ENCODE measurements at places on chromosomes 3 and 15.

- DNase-seq = peak; percentile 80
Measured at GRCh38 chr3:52934630-52935530, 37.5 kb upstream of the STIMATE start.

DNA sequence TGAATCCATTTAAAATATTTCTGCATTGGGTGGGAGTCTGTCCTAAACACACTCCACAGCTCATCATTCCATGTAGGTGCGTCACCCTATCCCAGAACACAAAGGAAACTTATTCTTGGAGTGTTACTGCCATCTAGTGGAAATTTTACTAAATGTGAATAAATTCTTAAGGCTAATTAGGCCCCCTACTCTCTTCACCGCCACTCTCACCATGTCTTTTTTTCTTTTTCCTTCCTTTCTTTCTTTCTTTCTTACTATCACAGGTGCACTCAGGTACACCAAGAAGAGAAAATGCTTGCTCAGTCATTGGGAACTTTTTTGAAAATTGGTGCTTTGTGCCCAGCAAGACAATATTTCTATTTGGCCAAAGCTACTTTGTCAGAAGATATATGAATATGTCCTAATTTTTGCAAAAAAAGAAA, 26.4 kb upstream of the ATP8B4 start:
- peak; percentile 42 for DNase-seq

- DNase-seq = no peak
Measured at GRCh38 chr15:44598892-44599291, 61.9 kb downstream of the EIF3J start.

DNA sequence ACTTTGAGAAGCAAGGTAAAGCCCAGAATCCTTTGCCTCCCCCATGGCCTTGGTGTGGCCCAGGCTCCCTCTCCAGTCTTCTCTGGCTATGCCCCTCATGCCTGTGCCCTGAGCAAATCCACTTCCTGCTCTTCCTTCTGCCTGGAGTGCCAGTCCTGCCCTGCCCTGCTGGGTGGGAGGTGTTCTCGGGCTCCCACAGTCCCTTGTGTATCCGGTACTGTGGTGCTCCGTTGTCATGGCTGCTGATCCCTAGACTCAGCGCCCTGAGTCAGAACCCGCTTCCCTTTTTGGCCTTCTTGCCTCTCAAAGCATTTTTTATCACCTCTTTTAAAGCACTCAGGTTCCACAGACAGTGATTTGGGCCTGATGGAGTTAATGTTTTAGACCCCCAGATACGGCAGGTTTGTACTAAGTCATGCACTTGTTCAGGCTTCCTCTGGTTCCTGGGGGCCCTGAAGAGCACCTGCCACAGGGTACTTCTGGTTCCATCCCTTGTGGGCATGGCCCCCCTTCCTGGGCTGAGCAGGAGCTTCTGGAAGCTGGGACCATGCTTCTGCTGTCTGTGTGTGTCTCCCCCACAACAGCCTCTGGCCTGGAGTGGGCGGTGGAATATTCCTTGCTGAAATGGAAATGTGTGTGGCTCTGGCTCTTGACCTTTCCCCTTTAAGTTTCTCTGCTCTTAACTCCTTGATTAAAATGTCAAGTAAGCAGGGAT, 29.6 kb upstream of the ADAMTS7 start:
- DNase-seq = no peak

GRCh38 chr3:31785286-31785685, 195.8 kb downstream of the OSBPL10 start:
- no peak for DNase-seq

DNA sequence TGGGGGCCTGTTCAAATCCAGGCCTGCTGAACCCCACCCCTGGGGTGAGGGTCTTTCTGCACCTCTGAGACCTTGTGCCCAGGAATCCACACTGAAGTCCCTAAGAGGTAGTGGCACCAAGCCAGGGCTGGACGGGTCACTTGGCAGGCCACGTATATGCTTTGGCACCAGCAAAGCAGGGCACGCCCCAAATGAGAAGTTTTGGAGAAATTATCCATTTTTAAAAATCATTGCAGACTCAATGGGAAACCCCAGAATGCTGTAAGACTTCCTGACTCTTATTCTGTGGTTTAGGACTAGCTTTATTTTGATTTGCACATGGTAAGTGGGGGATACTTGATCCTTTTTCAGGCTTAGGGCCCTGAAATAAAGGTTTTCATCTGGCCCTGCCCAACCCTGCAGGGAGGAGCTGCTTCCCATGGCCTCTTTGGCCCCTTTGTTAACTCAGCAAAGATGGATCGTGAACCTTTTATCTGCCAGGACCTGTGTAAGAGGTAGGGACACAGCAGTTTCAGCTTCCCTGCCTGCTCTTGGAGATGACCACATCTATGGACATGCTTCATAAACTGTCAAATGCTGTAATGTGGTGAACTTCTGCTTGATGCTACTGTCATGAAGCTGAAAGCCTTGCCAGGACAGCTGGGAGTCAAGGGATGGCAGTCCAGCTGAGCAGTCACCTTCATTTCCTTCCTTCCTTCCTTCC, 88.0 kb downstream of the HMG20A start:
- DNase-seq = no peak

GRCh38 chr3:188617270-188617669, 463.3 kb downstream of the LPP start:
- DNase-seq = no peak

DNA sequence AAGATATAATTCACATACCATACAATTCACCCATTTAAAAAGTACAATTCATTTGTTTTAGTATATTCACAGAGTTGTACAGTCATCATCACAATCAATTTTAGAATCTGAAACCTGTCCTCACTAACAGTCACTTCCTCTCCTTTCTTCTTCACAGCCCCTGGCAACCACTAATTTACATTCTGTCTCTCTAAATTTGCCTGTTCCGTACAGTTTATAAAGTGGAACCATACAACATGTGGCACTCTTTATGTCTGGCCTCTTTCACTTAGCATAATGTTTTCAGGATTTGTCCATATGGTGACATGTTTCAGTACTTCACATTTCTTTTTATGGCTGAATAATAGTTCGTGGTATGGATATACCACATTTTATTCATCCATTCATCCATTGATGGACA, 22.7 kb downstream of the ERICH6 start:
- DNase-seq = no peak

DNA sequence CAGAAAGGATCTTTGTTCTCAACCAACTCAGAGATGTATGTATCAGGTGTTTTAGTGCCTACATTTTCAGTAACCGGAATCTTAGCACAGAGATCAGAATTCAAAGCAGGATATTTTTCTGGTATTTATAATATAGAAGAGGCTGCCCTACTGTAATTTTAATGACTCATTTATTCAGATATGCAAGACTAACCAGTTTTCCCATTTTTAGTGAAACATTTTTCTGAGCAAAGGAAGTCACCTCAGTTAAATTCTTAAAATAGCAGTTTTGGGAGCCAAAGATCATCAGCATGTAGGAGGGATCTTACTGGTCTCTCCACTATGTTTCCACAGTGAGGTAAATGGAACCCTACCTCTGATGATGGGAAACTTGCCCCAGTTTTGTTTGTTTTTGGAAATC, 42.0 kb downstream of the SRP14 start:
- DNase-seq = no peak

- DNase-seq = no peak
Measured at GRCh38 chr3:57038466-57039164, 21.8 kb upstream of the SPATA12 start.

GRCh38 chr15:32829436-32829835, 111.6 kb downstream of the GREM1 start:
- no peak for DNase-seq

DNA sequence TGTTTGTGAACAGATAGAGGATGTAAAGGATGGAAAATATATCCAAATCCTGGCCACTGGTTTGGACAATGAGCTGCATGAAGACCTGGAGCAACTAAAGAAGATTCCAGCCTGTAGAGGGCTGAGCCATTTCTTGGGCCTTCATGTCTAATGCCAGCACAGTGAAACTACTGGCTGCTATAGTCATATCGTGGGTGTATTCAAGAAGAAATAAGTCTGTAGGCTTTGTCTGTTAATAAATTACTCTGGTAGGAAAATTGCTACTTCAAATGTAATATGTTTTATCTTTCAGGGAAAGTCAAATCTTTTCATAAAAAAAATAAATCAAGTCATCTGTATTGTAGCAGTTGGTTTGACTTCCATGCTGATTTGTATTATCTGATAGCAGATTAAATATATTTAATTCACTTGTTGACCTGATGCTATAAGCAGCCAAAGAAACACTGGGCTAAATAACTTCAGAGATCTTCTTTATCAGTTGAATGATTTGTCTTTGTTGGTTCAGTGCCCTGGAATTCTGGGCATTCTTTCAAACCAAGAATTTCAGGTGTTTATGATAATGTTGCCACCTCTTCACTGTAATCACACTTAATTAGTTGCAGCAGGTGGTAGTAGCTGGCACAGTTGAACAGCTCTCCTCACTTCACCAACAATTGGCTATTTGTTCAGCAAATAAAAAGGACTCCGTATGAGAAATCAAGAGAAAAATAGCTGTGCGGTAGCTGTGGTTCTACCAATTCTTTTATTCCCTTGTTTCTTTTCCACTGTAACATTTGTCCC, 1109.5 kb downstream of the NSUN3 start:
- no peak for DNase-seq
